Inflammatory macrophage treated with lipopolysaccharide for 1 hour (primary cell): ENCODE measurements at places on chromosomes 2 and 18.

DNA sequence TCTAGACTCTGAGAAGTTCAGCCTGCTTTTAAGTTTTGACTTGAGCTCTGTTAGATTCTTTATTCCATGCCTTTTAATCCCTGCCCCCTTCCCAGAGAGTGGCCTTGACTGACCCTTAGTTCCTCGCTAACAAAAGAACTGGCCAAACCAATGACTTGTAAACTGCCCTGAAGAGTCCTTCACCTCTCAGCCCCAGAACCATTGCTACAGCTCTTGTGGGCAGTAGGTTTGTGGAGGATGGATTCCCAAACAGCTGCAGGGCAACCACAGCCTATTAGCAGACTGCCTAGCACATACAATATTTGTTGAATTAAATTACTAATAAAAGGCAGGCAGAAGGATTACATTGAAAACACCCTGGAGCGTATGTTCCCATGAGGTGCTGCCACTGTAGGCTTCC, 163.9 kb downstream of the MAIP1 start:
- no peak for DNase-seq

GRCh38 chr2:44087714-44088092, 81.0 kb upstream of the PPM1B start:
- DNase-seq = no peak

DNA sequence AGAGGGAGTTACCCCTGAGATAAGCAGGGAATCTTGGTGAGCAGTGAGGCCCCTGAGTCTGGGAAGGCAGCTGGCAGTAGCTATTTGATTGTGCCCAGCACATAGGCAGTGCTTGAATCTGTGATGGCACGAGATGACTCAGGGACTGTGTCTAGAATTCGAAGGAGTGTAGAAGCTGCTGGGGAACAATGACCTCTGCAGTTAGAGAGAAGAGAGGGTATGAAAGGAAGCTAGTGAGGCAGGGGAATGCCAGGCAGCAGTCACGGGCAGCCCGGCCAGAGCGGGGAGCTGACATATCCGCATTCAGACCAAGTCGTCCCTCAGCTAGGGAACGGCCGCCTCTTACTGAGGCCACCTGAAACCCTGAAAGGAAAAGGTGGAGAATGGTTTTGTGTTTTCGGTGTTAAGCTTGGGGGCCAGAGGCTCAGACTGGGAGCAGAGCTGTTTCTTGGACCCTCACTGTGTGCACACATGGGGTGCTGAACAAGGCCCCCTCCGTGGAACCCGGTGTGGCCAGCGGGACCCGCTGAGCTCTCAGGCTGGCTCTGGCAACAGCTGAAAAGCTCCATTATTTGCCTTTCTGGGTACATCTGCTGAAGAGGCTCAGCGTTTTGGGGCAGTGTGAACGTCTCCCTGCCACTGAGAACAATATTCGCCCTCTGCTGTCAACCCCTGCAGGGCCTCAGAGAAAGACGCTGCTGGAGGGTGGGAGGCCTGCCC, 32.9 kb downstream of the ARHGEF4 start:
- no peak for DNase-seq

GRCh38 chr2:46277431-46278190, 19.6 kb upstream of the EPAS1 start:
- no peak for DNase-seq

- no peak for DNase-seq
These were observed 347.3 kb downstream of the CMPK2 start for GRCh38 chr2:6518361-6518760.

DNA sequence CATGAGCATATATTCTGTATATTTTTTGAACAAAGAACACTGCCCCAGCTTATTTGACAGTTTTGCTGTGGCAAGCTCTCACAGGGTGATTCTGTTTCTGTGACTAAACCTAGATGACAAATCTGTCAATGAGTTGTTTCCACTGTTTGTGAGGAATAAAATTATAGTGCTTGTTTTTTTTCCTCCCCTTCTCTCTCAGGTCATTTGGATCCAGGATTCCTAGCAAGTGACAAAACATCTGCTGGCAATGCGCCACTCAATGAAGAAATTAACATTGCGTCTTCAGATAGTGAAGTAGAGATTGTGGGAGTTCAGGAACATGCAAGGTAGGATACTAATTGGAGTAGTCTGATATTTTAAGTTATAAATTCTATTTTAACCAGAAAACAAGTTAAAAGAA, 149.3 kb downstream of the HAUS1 start:
- DNase-seq = no peak

- no peak for DNase-seq
These were observed 247.8 kb upstream of the SIX2 start for GRCh38 chr2:45256867-45257641.

- peak; percentile 66 for DNase-seq
These were observed 11.0 kb downstream of the ANKRD12 start for GRCh38 chr18:9147440-9148202.

DNA sequence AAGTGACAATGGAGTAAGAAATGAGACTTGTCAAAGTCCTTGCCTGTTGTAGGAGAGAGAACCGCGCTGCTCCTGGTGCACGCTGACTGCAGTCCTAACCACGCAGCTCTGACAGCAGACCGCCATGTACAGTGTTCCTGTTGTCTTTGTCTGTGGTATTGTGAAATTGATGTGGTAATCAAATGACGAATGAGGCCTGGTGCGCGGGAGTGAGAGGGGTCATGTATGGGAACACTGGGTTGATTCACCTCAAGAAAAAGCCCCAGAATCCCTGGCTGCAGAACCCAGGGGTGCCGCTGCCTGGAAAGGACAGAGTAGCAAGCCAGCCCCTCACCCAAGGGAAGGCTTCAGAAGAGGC, 64.0 kb downstream of the INPP4A start:
- DNase-seq = peak; percentile 100

DNA sequence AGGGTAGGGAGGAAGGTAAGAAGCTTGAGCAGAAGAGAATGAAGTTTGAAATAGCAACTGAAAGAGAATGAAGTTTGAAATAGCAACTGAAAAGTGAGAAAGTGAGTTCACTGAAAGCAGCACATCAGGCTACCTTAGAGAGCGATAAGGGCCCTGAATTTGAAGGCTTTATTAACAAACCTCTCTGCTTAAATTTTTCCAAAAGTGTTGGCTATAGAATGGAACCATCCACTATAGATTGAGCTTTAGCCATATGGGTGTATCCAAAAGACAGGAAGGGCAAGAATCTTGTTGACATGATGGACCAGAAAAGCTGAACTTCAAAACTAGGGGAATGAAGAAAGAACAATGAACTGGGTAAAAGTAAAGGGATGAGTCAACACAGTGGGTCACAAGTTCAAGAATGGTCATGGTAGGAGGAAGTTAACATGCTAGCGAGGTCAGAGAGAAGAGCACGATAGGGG, 122.5 kb downstream of the ASXL3 start:
- no peak for DNase-seq

DNA sequence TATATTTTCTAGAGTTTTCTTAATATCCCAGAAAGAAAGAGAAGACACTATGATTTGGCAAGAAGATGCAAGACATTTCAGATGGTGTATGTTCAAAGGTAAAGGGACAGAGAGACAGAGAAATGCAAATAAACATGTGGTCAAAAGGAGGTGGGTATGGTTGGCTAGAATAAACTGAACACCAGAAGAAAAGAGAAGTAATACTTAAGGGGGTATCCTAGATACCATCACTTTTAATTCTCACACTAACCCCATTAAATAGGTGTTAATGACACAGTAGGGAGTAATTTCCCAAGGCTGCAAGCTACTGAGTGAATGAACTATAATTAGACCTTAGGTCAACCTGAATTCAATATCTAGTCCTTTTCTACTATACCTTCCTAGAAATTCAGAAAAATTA, 111.2 kb upstream of the CD226 start:
- no peak for DNase-seq

DNA sequence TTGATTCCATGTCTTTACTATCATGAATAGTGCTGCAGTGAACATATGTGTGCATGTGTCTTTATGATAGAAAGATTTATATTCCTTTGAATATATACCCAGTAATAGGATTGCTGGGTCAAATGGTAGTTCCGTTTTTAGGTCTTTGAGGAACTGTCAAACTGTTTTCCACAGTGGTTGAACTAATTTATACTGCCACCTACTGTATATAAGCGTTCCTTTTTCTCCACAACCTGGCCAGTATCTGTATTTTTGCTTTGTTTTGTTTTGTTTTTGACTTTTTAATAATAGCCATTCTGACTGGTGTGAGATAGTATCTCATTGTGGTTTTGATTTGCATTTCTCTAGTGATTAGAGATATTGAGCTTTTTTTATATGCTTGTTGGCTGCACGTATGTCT, 641.6 kb downstream of the SUCLG1 start:
- peak; percentile 6 for DNase-seq

DNA sequence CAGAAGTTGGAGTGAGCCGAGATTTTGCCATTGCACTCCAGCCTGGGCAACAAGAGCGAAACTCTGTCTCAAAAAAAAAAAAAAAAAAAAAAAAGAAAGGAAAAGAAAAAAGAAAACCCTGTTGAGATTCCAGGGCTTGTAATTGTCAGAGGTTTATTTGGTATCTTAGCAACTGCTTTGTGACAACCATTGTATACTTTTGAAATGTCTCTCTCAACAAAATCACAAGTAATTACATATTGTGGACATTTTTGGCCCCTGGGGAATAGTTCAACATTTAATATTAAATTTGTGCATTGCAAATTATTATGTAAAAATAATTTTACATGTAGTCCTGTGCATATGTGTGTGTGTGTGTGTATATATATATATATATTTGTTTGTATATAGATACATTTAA, 270.8 kb downstream of the GALNT13 start:
- DNase-seq = no peak

DNA sequence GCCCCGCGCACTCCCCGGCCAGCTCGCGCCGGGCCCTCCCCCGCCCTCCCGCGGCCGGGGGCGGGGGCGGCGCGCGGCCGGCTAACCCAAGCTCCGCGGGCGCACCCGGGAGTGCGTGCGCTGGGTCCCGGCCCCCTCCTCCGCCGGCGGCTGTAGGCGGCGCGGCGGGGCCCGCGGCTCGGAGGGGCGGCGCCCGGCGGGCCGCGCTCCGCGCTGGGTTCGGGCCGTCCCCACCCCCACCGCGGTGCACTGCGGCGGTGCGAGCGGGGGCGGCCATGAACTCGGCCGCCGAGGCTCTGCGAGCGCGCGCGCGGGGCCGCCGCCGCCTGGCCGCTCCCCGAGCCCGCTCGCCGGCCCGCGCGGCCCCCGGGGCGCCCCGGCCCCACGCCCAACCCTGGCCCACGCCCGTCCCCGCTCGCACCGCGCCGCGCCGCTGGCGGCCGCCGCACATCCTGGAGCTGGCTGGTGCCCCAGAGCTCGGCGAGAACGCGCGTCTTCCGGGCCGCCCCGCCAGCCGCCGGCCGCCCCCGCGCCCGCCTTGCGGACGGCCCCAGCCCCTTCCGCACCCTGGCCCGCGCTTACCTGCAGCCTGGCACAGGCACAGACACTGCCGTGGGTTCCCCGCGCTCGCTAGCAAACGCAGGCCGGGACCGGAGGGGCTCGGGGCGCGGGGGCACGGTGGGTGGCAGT, at the start of gene ZBTB14:
Gene ZBTB14 (minus strand): TSS at position 496 of the 690 bp plus-strand sequence. CDS start 2,480 bp downstream, outside the sequence.
- peak; percentile 60 for DNase-seq
